ENCODE measurements at places on chromosomes 1 and 21. TPM values are rescaled to one million over a fixed set of nuclear protein-coding genes. Genes with fewer than 3 reads are reported as not detected.

Gene AMY1C
- total RNA-seq: not detected

Gene GFI1
- under 0.01 TPM for total RNA-seq

Gene ATP6V1G3
- not detected for total RNA-seq

Gene EIF4G3
- 29.2 TPM for total RNA-seq

Gene MTR
- 31.0 TPM for total RNA-seq

Gene FOXD3
- not detected for total RNA-seq

Gene CLEC20A
- not detected for total RNA-seq

Gene PLA2G5
- not detected for total RNA-seq

Gene WARS2
- total RNA-seq: 18.3 TPM

Gene LMO4
- total RNA-seq: 85.8 TPM

Gene FAM72B
- total RNA-seq: 1.6 TPM

Gene GSTM5
- total RNA-seq: 0.28 TPM

Gene ERICH3
- total RNA-seq: not detected

Gene INTS7
- total RNA-seq: 20.3 TPM

Gene BLACAT1
- total RNA-seq: under 0.01 TPM

Gene GABRD
- total RNA-seq: not detected

Gene SIK1
- total RNA-seq: 0.83 TPM

Gene ABCG1
- total RNA-seq: 0.36 TPM

Measured in IMR-90 (cell line).